NCI-H1436 (cell line): ENCODE measurements at places on chromosomes 5 and 9.

DNA sequence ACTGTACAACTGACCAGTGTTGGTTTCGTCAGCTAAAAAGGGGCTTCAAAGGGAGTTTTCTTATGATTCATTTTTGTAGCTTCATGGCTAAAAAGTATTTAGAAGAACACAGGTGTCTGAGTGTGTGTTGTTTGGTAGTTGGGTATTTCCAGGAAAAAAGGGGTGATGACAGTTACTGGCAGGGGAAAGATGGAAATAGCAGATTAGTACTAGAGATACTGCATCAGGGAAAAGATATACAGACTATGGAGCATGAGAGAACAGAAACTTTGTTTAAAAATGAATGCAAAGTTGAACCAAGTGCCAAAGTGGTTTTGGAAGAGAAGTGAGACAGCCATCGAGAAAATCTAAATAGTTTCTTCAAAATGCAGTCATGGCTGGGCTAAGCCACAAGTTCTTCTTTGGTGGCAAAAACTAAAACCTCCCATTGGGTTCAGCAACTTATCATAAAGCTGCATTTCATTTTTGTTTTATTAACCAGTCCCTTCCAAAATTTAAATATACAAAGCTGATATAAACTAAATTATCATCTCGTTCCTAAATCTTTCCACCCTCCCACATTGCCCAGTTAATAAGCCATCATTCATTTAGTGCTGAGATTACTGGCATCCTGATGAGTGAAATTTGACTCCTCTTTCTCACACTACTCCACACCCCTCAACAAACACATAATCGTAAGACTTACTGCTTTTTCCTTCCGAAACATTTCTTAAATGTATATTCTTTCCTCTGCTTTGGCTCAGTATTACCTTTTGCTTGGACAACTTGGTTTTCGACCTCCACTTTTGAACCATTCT is 33.5 kb downstream of the ELL2 start:
- no peak for DNase-seq

DNA sequence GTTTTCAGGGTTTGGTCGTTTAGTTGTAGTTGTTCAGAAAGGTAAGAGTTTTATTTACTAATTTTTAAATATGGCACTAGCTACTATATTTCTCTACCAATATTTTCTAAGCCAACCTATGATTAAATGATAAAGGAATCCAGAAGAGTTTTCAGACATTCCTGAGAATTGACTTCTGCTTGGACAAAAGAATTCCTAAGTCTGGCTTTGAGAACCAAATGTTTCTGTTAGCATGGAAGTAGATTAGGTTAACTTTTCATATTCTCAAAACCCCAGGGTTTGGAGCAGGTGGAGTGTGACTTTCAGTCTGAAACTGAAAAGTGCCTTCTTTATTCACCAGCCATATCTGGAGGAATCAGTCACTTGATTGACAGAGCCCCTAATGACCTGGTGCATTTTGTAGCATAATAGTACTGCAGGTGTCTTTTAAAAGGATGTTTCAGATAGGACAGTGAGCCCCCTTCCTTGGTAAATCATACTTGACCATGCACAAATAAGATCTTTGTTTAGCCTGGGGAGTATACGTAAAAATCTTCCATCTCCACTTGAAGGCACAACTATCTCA is 457.0 kb upstream of the ZNF462 start:
- DNase-seq: no peak

- DNase-seq: no peak
These were observed 58.4 kb downstream of the ARL15 start for GRCh38 chr5:54251981-54252380.

DNA sequence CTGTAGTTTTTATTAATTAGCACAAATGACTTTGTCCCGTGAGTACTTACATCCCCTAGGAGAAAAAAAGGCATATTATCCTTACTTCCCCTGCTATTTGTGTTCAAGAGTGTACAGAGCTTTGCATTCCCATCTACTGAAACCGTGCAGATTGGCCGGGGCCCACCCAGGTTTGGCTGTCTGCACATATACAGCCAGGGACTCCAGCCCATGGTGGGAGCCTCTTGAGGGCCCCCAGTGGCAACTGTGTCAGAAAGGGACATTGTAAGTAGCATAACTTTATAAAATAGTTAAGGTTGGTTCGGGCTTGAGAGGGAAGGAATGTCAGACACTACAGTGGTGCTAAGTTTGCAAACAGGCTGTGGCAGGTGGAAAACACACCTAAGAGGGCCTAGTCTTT is 24.7 kb downstream of the PHF2 start:
- no peak for DNase-seq

- no peak for DNase-seq
These were observed 687.0 kb upstream of the ZNF608 start for GRCh38 chr5:125433457-125433856.
